ENCODE measurements at places on chromosomes 2 and 18.
A peak's percentile ranks its signal among the peaks of the same experiment; 100 is the strongest.

DNA sequence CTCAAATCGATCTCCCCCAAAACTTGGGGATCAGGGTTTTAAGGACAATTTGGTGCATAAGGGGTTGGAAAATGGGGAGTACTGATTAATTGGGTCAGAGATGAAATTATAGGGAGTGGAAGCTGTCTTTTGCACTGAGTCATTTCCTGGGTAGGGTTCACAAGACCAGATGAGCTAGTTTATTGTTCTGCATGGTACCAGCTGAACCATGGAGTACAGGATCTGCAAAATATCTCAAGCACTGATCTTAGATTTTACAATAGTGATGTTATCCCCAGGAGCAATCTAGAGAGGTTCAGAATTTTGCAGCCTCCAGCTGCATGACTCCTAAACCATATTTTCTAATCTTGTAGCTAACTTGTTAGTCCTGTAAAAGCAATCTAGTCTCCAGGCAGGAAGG, 73.1 kb downstream of the CPO start:
- no peak for DNase-seq

DNA sequence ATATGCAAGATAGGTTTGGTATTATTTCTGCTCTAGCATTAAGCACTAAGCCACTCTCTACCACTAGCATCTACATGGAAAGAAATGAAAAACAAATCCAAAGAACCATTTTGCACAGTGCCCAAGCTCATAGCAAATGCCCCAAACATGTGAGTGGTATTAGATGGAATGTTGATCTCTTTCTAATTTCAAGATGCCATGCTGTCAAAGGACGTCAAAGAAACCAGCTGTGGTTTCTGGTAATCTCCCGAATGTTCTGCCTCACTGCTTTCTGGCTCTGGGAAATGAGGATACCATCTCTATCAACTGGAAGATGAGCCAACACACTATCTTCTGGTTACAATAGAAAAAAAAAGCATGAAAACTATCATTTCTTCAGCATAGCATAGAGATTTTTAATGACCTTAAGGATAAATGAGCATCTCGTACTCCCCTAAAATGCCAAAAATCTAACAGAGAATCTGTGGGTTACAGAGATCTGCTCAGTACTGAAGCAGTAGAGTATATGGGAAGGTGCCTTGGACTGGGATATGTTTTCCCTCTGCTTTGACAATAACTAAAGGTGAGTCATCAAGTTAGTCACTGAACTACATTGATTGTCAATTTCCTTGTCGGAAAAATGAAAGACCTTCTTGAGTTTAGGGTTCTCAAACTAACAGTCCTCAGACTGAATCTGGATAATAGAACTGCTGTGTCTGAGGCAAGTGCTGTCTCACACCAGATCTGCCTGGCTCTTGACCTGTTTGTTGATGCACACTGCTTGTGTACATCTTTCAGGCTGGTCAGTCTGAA, 244.8 kb upstream of the NCKAP5 start:
- no peak for DNase-seq

- peak; percentile 44 for DNase-seq
Observed at GRCh38 chr2:120231974-120232635, 8.9 kb upstream of the TMEM185B start.

DNA sequence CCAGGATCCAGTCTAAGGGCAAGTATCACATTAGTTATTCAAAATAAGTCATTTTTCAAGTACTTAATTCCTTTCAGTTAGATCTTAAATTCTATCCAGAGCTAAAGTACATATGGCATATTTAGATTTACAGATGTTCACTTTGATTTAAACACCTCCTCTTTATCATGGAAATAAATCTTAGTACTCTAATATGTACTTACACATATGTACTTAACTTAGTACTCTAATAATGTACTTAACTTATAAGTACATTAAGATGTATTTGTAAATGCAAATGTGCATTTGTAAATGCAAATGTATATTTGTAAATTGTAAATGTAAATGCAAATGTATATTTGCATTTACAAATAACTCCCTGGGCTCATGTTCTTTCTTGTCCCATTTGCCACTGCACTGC, 14.6 kb downstream of the PIGN start:
- no peak for DNase-seq

- no peak for DNase-seq
Observed at GRCh38 chr2:233713262-233713615, 532 bp downstream of the UGT1A5 start.

- DNase-seq = no peak
Observed at GRCh38 chr18:3821524-3821923, 371.6 kb downstream of the TGIF1 start.

DNA sequence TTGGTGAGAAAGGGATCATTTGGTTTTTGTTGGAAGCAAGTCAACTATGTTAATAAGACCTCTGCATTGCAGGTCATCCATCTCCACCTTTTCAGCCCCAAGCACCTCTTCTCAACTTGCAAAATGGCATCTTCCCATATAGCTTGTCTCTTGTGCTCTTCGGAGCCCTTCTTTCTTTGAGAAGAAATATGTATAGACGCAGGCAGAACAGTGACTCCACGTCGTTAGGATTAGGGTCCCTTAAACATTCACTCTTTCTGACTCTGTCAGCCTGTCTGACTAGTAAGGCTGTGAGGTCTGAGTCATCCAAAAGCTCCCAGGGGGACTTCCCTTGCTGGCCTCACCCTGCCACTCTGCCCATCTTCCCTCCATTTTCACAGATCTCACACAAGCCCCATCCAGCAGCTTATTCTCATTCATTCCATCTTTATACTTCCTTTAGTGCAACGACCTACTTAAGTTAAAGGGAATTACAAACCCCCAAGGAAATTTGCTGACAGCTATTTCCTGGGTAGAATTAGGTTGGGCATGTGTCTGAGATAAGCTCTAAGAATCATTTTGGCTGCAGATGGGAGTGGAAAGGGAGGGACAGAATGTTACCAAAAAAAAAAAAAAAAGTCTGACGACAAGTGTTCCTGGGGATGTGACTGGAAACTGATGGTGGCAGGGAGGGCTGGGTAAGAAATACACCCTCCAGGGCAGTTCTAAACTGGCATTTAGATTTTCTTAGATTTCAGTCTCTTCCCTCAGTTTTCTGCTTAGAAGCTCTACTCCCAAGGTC, 37.7 kb upstream of the MEX3C start:
- peak; percentile 3 for DNase-seq

DNA sequence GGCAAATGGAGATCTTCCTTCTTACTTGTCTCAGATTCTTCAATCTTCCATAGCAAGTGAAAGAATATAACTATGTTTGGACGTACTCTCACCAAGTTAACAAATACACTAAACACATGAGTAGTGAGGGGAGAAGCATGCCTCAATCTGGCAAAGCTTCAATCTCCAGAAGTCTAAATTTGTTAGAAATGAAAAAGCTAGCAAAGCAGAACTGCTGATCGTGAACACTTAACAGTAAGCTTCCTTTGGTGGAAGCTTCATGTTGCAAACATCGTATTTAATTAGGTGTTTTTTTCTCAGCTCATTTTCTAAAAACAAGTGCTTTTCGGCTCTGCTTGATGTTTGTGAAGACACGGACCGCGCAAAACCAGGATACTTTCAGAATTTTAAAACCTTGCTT, 12.7 kb upstream of the SCN1A start:
- no peak for DNase-seq
